Trophoblast cell (in vitro differentiated cells and primary cell): ENCODE measurements at places on chromosomes 7 and 10.

DNA sequence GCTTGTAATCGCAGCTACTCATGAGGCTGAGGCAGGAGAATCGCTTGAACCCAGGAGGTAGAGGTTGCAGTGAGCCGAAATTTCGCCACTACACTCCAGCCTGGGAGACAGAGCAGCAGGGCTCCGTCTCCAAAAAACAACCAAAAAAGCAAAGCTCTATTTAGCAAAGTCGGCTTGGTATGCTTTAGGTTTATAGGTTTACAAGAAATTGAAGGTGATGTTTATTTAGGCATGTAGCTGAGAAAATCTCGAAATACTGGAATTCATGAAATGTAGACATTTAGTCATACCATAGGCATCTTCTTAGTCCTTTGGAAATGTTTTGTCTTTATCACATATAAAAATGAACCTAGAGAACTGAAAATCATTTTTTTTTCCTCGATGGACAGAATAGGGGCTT, 453.8 kb upstream of the ANKRD30A start:
- H3K4me3 ChIP-seq, result no peak overlapping the region
- no peaks in the 10 kb centered on the region for H3K36me3 ChIP-seq
- no peaks in the 10 kb centered on the region for H3K4me1 ChIP-seq
- H3K27me3 ChIP-seq, result no peaks in the 10 kb centered on the region
- DNase-seq, result no peak

GRCh38 chr10:92436611-92437010, 137.3 kb downstream of the IDE start:
- H3K27me3 ChIP-seq, result no peaks in the 10 kb centered on the region
- no peaks in the 10 kb centered on the region for H3K4me1 ChIP-seq
- no peak for DNase-seq
- no peak overlapping the region for H3K4me3 ChIP-seq
- no peaks in the 10 kb centered on the region for H3K36me3 ChIP-seq

- H3K36me3 ChIP-seq, result no peaks in the 10 kb centered on the region
- no peak for DNase-seq
Observed at GRCh38 chr10:119283818-119284217, 76.4 kb downstream of the GRK5 start.

GRCh38 chr7:55488216-55488615, 84.1 kb downstream of the VOPP1 start:
- no peaks in the 10 kb centered on the region for H3K27me3 ChIP-seq
- peaks cover 7% of the 10 kb centered on the region for H3K36me3 ChIP-seq
- no peaks in the 10 kb centered on the region for H3K4me1 ChIP-seq
- no peak overlapping the region for H3K4me3 ChIP-seq
- no peak overlapping the region for H3K27ac ChIP-seq

DNA sequence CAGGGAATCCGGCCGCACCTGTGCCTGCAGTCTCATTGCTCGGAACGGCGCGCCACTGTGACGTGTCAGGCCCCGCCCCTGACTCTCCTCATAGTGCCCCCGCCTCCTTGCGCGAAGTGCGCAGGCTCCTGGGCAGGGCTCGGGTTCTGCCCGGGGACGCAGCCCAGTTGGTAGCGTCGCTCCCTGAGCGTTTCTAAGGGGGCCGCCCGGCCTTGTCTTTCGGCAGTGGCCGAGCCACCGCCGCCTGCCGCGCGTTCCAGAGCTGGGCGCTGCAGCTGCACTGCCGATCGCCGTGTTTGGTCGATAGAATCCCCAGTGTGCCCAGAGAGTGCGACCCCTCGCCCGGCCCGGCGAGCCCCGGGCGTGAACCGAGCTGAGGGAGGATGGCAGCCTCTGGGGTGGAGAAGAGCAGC, at the start of gene KLHL7:
KLHL7 (plus strand) TSS at position 142 of the 413 bp plus-strand sequence; CDS start at position 384, 242 bp downstream.
- peak within 1 kb of the TSS; percentile 74 for H3K27ac ChIP-seq
- DNase-seq, result peak; percentile 98
- H3K4me3 ChIP-seq, result peak within 1 kb of the TSS; percentile 97
- no peaks in the 10 kb centered on the region for H3K27me3 ChIP-seq
- H3K36me3 ChIP-seq, result no peaks in the 10 kb centered on the region
- peaks cover 1% of the 10 kb centered on the region for H3K4me1 ChIP-seq
